NCI-H2029 treated with DMSO at 0.1 percent for 48 hours (cell line): ENCODE measurements at places on chromosomes 4 and X.

DNA sequence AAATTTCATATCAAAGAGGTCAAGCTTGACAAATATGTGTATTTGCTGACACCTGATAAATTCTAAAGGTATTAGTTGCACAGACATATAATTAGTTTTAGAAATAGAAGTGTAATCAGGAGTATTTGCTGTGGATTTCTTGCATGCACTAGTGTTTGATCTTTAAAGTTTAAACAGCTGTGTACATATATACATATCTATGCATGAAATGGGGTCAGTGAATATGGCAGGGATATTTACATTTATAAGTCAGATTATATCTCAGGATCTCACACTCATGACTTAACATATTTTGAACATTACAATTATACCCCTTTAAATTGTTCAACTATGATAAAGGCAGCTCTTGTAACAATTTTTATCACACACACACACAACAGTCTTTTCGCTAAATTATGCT, 547.4 kb upstream of the ACTRT1 start:
- no peak for DNase-seq

DNA sequence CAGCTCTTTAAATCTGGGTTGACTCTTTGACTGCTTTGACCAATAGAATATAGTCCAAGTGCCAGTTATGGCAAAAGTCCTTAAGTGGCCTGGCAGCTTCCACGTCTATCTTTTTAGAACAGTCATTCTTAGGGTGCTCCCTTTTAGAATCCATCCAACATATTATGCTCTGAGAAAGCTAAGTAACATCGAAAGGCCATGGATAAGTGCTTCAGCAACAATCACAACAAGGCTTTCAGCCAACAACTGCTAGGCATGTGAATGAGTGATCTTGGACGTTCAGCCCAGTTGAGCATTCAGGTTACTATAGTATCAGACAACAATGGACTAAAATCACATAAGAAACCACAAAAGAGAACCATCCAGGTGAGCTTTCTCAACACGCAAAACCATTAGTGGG, 818.7 kb downstream of the DMD start:
- no peak for DNase-seq

GRCh38 chr4:1136048-1136447, 22.7 kb upstream of the RNF212 start:
- no peak for DNase-seq

DNA sequence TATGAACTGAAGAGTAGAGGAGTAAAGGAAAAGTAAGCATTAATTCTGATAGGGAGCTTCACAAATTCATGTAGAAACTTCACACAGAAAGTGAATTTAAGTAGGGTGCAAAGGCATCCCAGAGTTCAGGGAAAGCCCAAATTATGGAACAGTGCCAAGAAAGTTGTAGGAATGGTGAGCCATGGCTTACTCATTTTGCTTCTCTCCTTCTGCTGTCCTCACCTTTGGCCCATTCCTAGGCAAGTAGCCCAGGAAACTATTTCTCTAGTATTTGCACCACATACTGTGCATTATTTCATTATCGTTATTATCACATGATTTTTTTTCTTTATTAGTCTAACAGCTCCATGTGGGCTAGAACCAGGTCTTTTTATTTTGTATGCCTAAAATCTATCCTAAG, 34.9 kb upstream of the IL1RAPL1 start:
- no peak for DNase-seq

- DNase-seq, result no peak
These were observed 2.8 kb downstream of the PNMA6F start for GRCh38 chrX:153318811-153319210.

DNA sequence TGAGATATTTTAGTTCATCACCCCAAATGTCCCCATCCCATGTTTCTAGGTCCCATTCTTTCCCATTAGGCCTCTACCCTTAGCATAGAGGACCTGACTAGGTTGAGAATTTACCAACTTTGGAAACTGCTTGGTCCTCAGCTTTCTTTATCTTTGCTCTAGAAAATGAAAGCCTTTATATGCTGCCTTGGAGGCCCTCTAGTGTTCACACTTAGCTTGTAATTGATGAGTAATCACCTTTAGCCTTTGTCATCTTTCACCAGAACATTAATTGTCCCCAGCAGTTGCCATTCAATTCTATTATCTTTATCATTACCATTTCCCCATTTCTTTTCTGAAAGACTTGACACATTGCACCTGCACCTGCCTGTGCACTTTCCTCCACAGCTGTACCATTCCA, 589.2 kb upstream of the NR3C2 start:
- DNase-seq, result no peak

DNA sequence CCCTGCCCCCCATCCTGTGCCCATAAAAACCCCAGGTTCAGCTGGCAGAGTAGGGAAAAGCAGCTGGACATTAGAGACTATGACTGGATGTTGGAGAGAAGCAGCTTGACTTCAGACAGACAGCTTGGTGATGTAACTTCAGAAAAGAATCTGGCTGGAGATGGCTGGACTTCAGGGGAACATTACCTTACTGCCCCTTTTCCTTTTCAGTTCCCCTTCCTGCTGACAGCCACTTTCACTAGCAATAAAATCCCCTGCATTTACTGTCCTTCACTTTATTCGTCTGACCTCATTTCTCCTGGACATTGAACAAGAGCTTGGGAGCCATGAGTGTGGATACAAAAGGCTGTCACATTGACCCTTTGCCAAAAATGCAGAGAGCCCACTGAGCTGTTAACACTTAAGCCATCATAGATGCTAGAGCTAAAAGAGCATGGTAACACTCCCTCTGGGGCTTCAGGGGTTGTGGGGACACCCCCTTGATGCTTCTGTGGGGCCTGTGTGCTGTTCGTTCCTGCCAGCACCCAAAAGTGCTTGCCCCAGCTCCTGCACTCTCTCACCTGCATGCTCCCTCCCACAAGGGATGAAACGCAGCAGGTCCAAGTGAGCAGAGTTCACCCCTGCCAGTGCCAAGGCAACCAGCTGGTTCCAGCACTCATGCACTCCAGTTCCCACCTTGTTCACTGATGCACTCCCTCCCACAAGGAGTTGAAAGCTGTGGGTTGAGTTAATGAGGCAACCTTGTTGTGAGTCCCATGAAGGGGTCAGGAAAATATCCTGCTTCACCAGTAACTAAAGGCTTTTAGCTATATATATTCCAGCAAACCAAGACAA, 263.8 kb upstream of the NDST3 start:
- DNase-seq, result no peak

- DNase-seq, result no peak
These were observed 122.2 kb downstream of the CAMK2D start for GRCh38 chr4:113639326-113639725.

- no peak for DNase-seq
These were observed 263.2 kb upstream of the ITM2A start for GRCh38 chrX:79630033-79631009.

- no peak for DNase-seq
These were observed 273.5 kb upstream of the FAM241A start for GRCh38 chr4:111871802-111872201.

DNA sequence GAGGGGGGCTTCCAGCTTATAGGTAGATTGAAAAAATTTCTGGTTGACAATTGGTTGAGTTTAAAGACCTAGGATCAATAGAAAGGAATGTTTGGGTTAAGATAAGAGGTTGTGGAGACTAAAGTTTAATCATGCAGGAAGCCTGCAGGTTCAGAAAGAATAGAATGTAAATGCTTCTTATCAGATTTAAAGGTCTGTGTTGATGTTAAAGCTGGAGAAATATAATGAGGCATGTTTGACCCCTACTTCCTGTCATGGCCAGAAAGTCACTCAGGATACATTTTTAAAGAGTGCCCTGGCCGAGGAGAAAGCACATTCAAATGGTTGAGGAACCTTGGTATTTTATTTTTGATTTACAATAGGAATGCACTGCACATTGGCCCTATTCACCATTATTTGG, 3.9 kb upstream of the RRAGB start:
- no peak for DNase-seq

DNA sequence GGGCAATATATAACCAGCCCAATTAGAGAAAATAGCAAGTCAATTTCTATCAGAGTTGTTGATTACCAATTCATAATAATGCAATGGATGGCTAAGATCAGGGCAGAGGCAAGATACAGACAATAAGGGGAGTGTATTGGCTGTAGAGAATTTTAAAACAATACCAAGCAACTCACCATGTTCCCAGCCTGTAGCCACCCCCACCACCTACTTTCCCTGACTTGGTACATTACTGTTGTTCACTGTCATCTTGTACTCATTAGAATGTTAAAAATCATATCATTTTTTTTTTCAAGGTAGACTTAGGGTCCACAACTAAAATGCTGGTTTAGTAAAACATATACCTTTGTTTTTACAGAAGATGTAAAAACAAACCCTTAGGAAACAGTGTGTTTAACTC, 27.7 kb downstream of the HNRNPD start:
- no peak for DNase-seq

DNA sequence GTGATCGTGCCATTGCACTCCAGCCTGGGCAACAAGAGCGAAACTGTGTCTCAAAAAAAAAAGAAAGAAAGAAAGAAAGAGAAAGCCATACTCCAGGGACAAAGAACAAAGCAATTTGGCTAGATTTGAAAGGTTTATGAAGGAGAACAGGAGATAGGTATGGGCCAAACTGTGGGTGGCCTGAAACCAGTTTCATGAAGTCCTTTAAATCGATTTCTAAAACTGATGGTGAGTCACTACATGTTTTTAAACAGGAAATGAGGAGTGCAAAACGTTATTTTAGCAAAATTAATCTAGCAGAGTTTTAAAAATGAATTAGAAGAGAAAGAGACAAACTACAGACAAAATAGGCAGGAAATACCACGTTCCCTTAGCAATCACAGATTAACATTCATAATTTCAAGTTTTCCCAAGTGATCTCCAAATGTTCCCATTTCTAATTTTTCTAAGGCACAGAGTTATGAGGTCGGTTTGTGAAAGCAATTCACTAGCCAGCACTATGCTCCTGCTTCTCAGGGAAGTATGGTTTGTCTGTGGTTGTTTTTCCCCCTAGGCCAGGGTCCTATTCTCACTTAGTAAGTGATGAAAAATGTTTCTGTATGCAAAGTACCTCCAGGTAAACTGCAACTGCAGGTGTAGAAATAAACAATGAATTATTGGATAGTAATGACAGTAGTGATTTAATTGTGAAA, 190.6 kb downstream of the PPP3CA start:
- no peak for DNase-seq

DNA sequence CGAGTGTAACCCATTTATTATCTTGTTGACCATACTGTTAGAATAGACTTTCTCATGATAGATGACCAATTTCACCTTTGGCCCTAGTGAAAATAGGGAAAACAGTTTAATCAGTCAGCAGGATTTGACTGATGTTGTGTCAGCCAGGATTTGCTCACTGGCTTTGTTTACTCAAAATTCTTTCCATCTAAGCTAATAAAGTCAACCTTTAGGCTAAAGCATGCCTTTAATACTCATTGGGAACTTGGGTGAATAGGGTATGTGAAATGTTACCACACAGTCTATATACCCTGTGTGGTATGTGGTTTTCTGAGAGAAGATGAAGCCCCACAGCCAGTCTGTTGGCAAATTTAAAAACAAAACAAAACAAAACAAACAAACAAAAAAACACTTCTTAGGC, 18.7 kb upstream of the SPANXB1 start:
- no peak for DNase-seq

DNA sequence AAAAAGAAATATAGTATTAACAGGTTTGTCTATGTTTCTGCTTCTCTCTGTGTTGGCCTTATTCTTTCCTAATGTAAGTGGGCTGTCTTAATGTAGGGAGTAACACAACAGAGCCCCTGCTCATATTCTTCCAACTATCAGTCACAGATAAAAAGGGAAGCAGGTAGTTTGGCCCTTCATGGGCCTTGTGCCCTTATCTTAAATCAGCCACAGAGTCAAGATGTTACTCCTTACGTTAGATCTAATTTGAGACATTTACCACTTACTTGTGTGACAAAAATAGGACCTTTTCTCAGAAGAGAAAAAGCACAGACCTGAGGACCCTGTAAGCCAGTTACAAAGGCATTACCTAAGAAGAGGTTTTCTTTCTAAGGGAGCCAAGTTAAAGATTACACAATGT, 589.0 kb downstream of the GRXCR1 start:
- no peak for DNase-seq
